ENCODE measurements at places on chromosomes 16 and 17.

GRCh38 chr17:81687770-81688541 is 4.1 kb downstream of the HGS start:
- DNase-seq, result no peak

GRCh38 chr17:79217473-79218135 is 143.0 kb downstream of the ENGASE start:
- DNase-seq, result no peak

DNA sequence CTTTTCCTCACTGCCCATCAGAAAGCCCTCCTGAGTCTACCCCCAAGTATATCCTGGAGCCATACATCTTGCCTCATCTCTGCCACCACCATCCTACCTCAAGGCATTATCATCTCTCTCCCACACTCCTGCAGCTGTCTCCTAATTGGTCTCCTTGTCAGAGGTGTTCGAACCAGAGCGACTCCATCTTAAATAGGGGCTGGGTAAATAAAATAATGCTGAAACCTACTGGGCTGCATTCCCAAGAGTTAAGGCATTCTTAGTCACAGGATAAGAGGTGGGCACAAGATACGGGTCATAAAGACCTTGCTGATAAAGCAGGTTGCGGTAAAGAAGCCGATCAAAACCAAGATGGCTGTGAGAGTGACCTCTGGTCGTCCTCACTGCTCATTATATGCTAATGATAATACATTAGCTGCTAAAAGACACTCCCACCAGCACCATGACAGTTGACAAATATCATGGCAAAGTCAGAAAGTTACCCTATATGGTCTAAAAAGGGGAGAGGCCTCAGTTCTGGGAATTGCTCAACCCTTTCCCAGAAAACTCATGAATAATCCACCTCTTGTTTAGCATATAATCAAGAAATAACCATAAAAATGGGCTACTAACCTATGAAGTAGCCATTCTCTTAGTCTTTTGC is 97.0 kb upstream of the C16orf82 start:
- DNase-seq, result no peak

GRCh38 chr17:44919885-44920564 is 4.7 kb upstream of the GFAP start:
- DNase-seq, result peak; percentile 81

DNA sequence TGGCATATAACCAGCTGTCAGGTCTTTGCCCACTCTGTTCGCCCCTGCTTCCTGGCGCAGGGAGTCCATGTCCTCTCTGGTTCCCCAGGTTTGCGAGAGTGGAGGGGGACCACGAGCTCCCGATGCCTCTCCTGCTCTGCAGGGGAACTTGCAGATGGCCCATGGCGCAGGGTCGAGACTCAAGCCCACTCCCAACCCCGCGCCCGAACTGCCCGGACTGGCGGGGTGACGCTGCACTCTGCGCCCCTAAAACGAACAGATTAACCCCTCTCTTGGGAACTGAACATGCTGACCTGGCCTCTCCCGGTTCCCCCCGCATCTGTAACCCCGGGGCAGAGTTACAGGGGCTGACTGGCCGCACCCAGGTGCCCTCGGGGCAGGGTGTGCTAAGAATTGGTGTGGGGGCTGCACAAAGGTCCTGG is 681 bp upstream of the PLA2G15 start:
- no peak for DNase-seq

- peak; percentile 72 for DNase-seq
Observed at GRCh38 chr17:7867881-7868329, 10.1 kb downstream of the CYB5D1 start.

GRCh38 chr17:8175795-8176196 is 384 bp downstream of the TMEM107 start:
- DNase-seq, result no peak

GRCh38 chr17:80719449-80719848 is 174.8 kb downstream of the RPTOR start:
- no peak for DNase-seq

- no peak for DNase-seq
Observed at GRCh38 chr17:71304498-71305158, 816.2 kb upstream of the SOX9 start.

GRCh38 chr16:79328402-79329165 is 272.0 kb downstream of the MAF start:
- no peak for DNase-seq

GRCh38 chr16:6284731-6285130 is 1047.9 kb upstream of the RBFOX1 start:
- no peak for DNase-seq

- no peak for DNase-seq
Observed at GRCh38 chr16:81551151-81551808, 106.7 kb downstream of the CMIP start.

GRCh38 chr17:19578545-19578944 is 44.9 kb downstream of the SLC47A1 start:
- DNase-seq, result peak; percentile 20

DNA sequence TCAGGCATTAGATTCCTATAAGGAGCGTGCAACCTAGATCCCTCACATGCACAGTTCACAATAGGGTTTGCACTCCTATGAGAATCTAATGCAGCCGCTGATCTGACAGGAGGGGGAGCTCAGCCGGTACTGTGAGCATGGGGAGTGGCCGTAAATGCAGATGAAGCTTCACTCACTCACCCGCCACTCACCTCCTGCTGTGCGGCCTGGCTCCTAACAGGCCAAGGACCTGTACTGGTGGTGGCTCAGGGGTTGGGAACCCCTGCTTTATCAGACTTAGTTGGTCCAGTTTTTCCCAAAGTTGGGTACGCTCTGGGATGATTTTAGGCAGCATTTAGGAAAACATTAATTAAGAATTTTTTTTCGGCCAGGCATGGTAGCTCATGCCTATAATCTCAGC is 103.8 kb downstream of the MARF1 start:
- DNase-seq, result no peak

GRCh38 chr16:65142276-65142675 is 20.4 kb upstream of the CDH11 start:
- DNase-seq, result no peak

DNA sequence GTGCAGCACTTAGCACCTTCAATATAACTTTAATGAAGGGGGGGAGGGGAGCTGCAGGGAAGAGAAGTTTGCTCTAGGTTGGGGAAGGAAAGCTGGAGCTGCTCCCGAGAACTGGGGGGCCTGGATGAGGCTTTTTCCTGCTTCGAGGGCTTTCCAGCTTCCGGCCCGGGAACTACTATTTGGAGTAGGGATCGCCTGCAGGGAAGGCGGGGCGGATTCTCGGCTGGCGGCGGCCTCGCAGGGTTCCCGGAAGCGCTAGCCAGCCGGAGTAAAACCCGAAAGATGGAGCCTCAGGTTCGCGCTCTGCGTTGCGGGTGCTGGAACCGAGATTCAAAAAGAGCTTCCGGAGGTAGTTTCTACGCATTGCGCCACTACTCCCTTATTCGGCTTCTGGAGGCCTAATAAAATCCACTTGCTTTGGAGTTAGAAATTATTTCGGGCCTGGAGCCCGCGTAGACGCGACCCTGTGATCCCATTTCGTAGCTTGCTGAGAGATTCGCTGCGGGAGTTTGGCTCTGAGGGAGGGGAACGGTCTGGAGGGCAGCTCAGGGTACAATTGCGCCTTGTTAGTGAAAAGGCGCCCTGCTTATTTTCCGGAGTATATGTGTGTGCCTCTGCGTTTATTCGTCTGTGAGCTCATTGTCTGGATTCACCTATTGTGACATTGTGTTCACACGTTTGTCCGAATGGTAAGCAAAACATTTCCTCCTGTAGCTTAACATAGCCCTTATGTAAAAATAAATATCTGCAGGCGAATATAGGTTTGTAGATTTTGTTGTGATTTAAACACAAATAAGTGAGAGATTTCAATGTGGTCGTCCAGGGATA is 652 bp downstream of the PRAC2 start:
- no peak for DNase-seq

DNA sequence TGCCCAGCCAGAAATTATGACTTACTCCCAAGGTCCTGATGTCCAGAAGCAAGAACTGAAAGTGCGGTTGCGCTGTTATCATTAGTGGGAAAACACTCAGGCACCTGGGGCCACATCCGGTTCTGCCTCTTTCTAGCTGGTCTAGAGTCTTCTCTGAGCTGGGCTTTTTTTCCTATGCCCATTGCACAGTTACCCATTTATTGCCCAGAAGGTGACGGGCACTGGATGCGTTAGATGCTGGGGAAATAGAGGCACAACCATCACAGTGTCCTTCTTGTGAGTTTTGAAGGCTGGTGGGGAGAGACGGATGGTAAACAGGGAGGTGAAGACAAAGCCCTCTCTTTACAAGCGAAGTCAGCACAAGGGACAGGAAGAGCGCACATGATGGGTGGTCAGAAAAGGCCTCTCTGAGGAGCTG is 37.7 kb downstream of the PLCG2 start:
- DNase-seq, result no peak

- DNase-seq, result peak; percentile 51
Observed at GRCh38 chr16:1297018-1297696, 12.3 kb upstream of the UBE2I start.

GRCh38 chr17:71200597-71200996 is 920.2 kb upstream of the SOX9 start:
- DNase-seq, result no peak

DNA sequence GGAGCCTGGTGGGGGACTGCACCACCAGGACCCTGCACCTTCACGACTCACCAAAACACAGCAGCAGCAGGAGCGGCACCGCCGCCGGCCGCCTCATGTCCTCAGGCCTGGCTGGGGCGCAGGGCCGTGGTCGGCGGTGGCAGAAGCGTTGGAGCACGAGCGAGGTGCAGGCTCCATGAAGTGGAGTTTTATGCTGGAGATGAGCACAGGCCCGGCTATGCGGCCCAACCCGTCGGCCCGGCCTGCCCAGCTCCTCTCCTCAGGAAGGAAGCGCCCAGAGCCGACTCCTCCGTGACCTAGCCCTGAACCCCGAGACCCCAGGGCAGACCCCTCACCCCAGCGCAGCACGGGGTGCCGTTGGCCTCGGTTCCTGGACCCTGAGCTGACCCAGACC is at the start of gene PRSS27:
Gene PRSS27 (minus strand): TSS at position 161 of the 394 bp plus-strand sequence. CDS start 64 bp downstream, at position 97.
- no peak for DNase-seq

- no peak for DNase-seq
Observed at GRCh38 chr16:75343941-75344340, 89.4 kb downstream of the CFDP1 start.

DNA sequence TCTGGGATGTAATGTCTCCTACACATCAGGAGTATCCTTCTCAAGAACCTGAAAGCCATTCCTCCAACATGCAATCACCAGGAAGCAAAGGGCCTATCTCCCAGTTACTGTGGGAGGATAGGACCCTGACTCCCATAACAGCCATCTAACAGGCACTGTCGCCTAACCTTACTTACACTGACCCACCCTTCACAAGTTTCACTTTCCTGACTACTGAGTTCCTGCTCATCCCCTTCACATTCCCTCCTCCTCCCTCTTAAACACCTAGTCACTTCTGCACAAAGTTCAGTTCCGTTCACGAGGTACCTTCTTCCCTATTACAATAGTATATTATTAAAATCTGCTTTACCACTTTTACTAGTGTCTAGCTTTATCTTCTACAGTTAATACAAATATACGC is 1.3 kb downstream of the C17orf67 start:
- no peak for DNase-seq

GRCh38 chr17:15456972-15457722 is 10.3 kb downstream of the CDRT4 start:
- no peak for DNase-seq

DNA sequence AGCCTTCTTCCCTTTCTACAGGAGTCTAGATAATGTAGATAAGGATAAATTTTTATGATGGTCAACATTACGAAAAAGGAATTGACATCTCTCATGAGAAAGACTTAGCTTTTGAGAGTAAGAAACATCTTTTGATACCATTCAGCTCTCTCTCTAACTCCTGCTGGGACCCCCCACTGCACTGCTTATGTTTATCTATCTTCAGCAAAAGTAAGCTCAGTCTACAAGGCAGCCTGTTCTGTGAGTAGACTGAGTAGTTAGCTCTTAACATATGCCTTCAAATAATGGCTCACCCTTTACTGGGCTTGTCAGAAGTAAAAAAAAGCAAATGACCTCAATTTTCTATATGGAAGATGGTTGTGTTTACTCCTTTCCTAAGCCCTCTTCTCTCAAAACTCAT is 372.2 kb upstream of the CDH11 start:
- no peak for DNase-seq

- DNase-seq, result peak; percentile 11
Observed at GRCh38 chr16:84117494-84117843, 727 bp upstream of the MBTPS1 start.

DNA sequence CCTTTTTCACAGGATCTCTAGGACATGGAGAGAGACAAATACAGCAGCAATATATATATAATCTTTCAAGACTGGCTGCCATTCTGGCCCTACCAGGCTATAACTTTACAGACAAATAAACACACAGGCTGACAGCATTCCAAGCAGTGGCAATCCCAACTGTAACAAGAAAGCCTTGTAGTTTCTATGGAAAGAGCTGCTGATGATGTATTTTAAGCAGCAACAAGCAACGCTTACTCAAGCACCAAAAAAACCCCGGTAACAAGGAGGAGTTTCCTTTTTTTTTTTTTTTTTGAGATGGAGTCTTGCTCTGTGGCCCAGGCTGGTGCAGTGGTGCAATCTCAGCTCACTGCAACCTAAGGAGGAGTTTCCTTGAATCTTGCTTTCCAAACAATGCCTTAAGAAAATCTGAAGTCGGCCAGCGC is 23.2 kb downstream of the LSM12 start:
- no peak for DNase-seq

- DNase-seq, result peak; percentile 59
Observed at GRCh38 chr17:751269-752001, 629 bp downstream of the GEMIN4 start.

DNA sequence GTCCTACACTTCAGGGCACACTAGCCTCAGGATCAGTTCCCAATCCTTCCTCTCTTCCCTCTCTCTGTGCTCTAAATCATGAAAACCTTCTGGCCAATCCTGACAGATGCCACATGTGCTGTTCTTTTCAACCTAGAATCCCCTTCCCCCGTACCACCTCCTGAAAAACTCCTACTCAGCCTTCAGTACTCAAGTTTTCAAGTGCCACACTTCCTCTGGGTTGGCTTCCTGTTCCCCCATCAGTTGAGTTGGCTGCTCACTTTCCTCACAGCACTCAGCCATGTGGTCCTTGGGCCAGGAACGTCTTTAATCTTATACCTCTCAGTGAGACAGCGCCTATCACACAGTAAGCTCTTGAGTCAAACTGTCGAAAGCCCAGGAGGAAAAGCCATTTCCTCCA is 3.3 kb downstream of the ASPHD1 start:
- no peak for DNase-seq

- no peak for DNase-seq
Observed at GRCh38 chr17:75110234-75110937, 617 bp downstream of the ARMC7 start.

- DNase-seq, result no peak
Observed at GRCh38 chr16:82598771-82599170, 28.0 kb upstream of the CDH13 start.

DNA sequence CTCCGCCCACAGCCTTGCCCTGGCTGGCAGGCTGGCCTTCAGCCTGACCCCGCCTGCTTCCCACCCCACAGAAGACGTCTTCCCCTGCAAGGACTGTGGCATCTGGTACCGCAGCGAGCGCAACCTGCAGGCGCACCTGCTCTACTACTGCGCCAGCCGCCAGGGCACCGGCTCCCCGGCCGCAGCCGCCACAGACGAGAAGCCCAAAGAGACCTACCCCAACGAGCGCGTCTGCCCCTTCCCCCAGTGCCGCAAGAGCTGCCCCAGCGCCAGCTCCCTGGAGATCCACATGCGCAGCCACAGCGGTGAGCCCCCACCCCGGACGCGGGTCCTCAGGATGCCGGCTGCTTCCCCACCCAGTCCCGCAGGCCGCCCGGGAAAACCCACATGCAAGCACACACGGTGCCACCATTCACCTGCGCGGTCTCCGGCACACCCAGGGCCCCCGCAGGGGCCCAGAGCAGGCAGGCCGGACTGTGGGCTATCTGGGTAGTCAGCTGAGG is 38.2 kb upstream of the ZC3H18 start:
- DNase-seq, result no peak

Data from RWPE1 (cell line).